Endodermal cell (in vitro differentiated cells): ENCODE measurements at places on chromosomes 2 and 18.

- no peak overlapping the region for H3K27ac ChIP-seq
- H3K27me3 ChIP-seq = no peaks in the 10 kb centered on the region
- peak; percentile 35 for DNase-seq
- H3K4me1 ChIP-seq = no peaks in the 10 kb centered on the region
- H3K4me3 ChIP-seq = no peak overlapping the region
These were observed 6.5 kb downstream of the SLC66A3 start for GRCh38 chr2:11161747-11162146.

DNA sequence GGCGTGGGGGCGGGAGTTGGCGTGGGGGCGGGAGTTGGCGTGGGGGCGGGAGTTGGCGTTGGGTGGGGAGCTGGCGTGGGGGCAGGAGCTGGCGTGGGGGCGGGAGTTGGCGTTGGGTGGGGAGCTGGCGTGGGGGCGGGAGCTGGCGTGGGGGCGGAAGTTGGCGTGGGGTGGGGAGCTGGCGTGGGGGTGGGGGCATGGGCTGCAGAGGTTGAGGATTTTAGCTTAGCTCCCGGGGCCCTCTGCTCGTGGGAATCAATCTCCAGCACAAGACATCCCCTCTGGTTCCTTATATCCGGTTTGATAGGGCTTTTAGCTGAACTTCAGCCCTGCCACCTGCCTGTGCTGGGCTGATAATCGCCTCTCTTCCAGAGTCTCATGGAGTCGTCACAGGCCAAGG is 177.0 kb downstream of the LDLRAD4 start:
- H3K4me3 ChIP-seq = no peak overlapping the region
- no peak for DNase-seq
- peaks cover 6% of the 10 kb centered on the region for H3K4me1 ChIP-seq

DNA sequence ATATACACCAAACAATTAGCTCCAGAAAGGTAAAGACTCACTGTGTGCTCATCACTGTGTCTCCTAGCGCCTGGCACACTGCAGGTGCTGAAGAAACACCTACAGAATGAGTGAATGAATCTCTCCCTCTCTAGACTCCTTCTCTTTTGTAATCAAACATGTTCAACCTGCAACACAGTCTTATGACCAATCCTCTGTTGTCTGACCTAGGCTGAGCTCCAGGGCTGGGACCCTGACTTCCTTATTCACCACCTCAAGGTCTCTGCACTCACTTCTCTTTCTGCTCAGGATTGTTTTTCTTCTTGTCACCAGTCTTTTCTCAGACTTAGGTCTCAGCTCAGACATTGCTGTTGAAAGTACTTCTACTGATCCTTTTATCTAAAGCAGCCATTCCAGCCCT is 9.8 kb downstream of the CKAP2L start:
- H3K4me3 ChIP-seq = peak overlapping the region; percentile 28
- H3K27ac ChIP-seq = no peak overlapping the region
- no peaks in the 10 kb centered on the region for H3K4me1 ChIP-seq
- DNase-seq = no peak
- H3K36me3 ChIP-seq = peaks cover 84% of the 10 kb centered on the region

DNA sequence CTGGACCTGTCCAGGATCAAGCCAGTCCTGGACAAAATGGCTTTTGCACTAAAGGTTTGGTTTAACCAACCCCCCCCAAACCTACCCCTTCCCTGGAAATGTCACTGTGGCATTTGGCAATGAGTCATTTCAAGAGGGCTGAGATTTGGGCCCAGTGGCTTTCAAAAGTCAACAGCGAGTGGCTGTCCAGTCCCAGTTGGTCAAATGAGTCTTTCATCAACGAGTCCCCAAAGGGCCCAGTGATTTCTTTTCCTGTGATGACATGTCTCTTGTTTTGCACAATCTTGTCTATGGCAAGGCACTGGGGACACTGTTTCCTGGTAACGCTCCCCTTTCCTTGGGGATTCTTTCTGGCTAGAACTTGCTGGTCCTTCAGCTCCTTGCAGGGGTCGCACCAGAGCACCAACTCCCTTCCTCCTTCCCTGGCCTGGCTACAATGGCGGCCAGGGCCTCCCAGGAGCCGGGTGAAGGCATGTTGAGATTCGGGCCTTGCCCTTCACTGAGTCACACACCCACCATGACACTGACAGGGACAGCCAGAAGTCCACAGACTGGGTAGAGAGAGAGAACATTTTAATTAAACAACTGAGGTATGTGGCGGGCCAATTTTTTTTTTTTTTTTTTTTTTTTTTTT is 87.2 kb downstream of the SMAD7 start:
- DNase-seq = no peak
- H3K27me3 ChIP-seq = no peaks in the 10 kb centered on the region
- peaks cover under 1% of the 10 kb centered on the region for H3K36me3 ChIP-seq
- H3K4me1 ChIP-seq = peaks cover 14% of the 10 kb centered on the region
- H3K4me3 ChIP-seq = no peak overlapping the region

- H3K27ac ChIP-seq = no peak overlapping the region
- H3K4me1 ChIP-seq = no peaks in the 10 kb centered on the region
These were observed 3.1 kb upstream of the CYTIP start for GRCh38 chr2:157447031-157447430.
